ENCODE measurements at places on chromosomes 3 and 15.

DNA sequence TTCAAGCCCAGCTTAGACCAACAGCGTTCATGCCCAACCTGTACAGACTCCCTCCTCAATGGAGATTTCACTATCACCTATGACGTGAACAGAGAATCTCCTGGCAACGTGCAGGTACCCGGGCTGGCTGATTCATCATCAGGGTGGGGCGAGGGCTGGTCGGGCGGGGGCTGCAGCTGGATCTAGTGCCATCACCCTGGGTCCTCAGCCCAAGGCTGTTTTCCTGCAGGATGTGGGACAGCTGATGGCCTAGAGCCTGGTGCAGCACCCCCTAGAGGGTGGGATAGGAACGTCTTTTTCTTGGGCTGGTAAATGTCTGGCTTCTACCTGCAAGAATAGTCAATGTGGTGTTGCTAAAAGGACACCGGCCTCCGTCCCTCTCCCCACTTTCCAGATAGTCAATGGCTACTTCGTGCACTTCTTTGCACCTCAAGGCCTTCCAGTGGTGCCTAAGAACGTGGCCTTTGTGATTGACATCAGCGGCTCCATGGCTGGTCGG is 4.4 kb downstream of the ITIH3 start:
- DNase-seq: peak; percentile 47

GRCh38 chr15:27133249-27133648 is 162.3 kb downstream of the GABRG3 start:
- no peak for DNase-seq

DNA sequence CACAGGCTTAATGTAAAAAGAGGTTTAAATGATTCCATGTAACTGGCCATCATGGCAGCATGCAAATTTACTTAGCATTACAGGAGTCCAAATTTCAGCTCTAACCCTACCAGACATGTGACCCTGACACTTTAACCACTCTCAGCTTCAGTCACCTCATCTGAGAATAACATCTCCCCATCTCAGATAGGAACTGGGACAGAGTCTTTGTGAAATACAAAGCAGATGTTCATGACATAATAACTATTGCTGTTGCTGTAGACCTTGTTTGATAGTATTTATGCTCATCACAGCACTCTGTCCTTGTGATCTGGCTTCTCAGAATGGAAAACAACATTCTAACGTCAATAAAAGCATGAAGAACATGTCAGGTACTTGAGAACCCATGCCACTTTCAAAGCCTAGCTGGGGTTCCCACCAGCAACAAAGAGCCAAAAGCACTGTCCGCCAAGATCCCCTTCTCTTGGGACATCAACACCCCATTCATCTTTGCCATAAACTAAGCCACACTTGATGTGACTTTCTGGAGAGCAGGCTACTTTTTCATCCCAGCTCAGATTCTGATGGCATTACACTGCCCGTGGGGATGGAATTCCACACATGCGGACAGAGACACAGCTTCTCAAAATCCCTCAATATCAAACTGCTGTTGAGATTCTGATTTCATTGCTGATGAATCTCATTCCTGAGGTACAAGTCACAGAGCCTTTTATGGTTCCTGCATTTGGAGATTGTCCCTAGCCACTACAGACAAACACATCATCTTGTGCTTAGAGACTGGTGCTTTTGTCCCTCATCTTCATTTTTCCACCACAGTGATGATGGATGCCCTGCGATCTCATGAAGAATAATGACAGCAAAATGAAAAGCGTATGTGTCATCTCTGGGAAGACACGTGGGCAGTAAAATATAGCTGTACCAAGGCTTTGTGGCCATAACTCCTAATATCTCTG is 202.7 kb downstream of the TNIK start:
- no peak for DNase-seq

GRCh38 chr3:37823189-37823588 is 38.5 kb upstream of the CTDSPL start:
- DNase-seq: no peak

GRCh38 chr3:142447301-142447851 is 461 bp downstream of the XRN1 start:
- peak; percentile 46 for DNase-seq

DNA sequence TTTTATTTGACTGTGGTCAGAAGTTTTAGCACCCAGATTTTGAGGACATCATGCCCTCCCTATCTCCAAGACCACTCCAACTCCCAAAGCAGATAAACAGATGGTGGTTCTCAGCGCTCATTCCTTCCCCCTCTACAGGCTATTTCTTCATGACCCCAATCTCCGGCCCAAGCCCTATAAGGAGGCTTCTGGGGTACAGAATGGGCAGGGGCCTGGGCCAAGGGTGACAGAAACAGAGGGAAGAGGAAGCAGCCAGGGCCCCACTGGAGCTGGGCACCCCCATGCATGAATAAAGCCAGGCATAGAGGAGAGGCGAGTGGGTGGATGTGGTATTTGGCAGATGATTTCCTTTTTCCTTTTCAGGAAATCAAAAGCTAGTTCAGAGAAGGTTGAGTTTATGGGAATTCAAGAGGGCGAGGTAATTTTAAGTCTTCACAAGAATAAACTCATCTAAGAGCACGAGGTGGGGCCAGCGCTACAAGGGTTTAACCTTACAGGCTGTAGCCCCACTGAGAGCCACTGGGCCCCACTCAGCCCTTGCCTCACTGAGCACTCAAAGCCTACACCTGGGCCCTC is 104.8 kb upstream of the HERC1 start:
- DNase-seq: peak; percentile 13

- DNase-seq: no peak
These were observed 493.3 kb upstream of the NAALADL2 start for GRCh38 chr3:174365796-174366195.

DNA sequence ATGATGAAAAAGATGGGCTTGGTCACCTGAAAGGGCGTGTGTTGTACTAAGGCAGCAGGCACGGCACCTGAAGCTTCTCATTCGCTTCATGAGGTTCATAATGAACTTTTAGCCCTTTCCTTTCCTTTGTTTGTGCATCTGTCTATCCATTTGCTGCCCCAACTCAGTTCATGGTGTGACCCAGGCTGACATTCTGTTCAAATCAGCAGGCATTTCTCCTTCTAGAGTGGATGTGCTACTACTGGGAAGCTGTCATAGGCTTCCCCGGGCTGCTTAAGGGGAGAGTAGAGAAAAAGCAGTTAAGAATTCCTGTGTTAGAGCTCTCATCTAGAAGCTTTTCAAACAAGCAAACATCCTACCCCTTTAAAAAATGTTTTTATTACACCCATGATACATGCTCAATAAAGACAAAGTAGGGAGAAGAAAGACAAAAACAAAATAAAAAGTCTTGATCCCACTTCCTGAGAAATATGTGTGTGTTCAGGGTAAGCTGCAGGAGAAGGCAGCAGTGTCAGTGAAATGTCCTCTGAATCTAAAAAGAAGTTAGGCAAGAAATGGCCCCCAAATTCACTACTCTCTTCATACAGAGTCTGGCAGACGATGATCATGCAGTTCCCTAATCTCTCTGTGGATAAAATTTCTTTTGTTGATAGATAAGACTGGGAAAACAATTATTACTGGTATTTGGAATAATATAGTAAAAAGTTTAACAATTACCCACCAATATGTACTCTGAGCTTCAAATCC is 136.9 kb upstream of the PFN2 start:
- no peak for DNase-seq

DNA sequence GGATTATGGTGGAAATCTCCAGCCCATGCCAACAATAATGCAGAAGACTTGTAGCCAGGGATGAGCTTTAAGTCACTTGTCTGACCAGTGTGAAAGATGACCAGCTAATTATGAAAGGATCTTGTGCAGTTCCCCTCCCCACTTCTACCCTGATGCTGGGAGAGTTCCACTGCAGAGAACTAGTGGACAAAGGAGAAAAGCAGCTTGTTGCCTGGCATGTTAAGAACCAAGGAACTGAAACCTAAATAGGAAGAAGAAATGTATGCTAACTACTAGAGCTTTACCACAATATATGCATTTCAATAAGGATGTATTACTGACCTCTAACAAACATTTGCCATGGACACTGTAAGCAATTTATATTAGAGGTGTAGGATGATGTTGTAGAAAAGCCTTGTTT is 52.2 kb upstream of the CSTA start:
- DNase-seq: no peak

Data from adrenal gland (tissue), 19 donors.